CD4-positive, alpha-beta T cell treated with Interleukin-2 at 100 ng/mL for 4 hours (primary cell): ENCODE measurements at places on chromosomes 3 and 15.

- no peak for DNase-seq
Measured at GRCh38 chr3:168860592-168860991, 764.9 kb upstream of the GOLIM4 start.

DNA sequence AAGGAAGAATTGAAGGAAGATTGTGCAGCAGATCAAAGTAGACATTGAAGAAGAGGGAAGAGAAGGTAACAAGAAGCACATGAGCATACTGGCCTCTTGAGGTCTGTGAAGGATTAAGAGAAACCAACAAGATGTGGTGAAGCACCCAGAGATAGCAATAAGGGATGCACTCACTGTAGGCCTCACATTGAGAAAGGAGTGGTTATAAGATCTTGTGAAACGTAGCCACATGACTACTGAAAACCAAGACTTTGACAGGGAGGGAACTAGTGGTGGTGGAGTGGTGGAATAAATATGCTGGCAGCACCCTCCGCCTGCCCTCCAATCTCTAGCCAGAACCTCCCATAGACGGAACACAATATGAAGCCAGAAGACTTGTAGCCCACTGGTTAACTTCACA lies 651.2 kb downstream of the DIPK2A start:
- no peak for DNase-seq

DNA sequence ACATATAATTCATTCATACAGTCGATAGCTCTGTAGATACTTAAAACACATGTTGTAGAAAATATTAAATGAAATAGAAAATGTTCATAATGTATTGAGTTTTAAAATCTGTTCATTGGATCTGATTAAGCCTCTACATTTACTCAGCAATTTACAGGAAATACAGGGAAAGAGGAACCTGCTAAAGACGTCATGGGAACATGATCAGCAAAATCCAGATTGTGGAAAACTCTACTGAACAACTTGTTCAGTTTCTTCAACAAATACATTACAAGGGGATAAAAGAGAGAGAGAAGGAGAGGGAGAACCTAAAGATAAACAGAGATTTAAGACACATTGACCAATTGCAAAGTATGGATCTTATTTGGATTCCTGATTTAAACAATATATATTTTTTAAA lies 46.7 kb downstream of the KLHL6 start:
- DNase-seq = no peak

DNA sequence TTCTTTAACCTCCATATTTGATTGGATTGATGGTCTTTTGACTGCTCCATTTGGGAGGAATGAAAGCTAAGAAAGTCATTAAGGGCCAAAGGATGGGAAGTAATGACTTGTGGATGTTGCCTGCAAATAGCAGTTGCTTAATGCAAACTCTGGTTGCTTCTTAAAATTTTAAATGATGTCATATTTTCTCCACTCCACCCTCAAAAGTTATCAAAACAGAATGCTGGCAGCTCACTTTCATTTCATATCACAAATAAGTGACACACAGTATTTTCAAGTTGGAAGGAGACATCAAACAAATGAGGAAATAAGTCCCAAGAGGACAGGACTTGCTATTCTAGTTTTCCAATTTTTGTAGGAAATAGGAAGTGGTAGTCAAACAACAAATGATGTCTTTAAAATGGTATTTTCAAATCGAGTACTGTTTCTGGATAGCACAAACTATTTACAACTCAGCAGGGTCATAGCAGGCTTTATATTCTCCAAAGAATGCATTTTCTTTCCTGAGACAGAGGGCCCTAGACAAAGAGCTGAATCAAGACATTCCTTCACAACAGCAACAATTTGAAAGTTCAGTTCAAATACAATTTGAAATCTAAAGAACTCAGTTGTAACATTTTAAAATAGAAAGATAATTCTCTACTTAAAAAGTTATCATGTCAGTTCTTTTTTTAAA lies 165.1 kb upstream of the UBE2E1 start:
- no peak for DNase-seq

GRCh38 chr3:195086341-195086740 lies 184.6 kb downstream of the XXYLT1 start:
- no peak for DNase-seq
